ENCODE measurements at places on chromosomes 7 and 10.

DNA sequence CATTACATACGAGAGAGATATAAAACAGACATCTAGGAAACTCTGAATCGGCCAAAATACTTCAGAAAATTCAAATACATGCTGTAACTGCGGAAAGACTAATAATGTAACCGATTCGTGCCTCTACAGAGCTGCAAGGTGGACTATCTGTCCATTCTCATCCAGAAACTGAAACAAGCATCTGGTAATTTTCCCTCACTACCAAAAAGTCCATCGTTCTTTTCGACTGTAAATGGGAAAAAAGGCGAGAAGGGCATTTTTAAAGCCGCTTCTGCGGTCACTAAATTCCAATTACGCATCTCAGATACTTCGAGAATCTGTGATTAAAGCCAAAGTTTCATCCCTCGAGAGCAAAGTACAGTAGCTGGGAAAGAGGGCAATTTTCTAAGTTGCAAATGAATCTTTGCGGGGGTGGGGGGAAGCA is 1.3 kb downstream of the OGA start:
- H3K36me3 ChIP-seq: no peaks in the 10 kb centered on the region
- H3K27me3 ChIP-seq: no peaks in the 10 kb centered on the region
- peaks cover 6% of the 10 kb centered on the region for H3K4me1 ChIP-seq
- peak overlapping the region; percentile 86 for H3K4me3 ChIP-seq
- peak overlapping the region; percentile 97 for H3K27ac ChIP-seq

DNA sequence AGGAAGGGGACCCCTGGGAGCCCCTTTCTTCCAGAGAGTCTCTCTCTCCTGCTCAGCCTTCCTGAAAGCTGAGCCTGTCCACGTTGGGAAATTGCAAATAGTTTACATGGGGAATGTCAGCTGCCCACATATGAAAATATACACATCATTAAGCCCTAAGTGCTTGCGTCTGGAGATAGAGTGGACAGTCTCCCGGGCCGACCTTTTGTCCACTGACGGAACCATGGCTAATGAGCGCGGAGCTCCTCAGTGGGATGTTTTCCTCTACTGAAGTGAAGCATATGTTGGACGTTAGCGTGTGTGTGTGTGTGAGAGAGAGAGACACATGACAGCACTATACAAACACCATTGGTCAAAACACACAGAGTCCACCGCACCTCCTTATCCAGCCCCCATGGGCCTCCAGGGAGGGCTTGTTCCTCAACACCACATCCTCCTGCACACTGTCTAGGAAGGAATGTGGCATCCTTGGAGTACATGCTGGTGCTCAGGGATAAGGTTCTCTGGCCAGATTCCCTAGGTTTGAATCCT is 128.4 kb downstream of the RGS10 start:
- H3K4me1 ChIP-seq: peaks cover 28% of the 10 kb centered on the region
- no peak overlapping the region for H3K4me3 ChIP-seq
- no peaks in the 10 kb centered on the region for H3K36me3 ChIP-seq
- peak overlapping the region; percentile 95 for H3K27ac ChIP-seq
- peak; percentile 49 for DNase-seq

- H3K27ac ChIP-seq: no peak overlapping the region
- H3K4me1 ChIP-seq: peaks cover under 1% of the 10 kb centered on the region
- DNase-seq: no peak
- no peak overlapping the region for H3K4me3 ChIP-seq
These were observed 50.1 kb upstream of the INPP5A start for GRCh38 chr10:132487241-132488135.

DNA sequence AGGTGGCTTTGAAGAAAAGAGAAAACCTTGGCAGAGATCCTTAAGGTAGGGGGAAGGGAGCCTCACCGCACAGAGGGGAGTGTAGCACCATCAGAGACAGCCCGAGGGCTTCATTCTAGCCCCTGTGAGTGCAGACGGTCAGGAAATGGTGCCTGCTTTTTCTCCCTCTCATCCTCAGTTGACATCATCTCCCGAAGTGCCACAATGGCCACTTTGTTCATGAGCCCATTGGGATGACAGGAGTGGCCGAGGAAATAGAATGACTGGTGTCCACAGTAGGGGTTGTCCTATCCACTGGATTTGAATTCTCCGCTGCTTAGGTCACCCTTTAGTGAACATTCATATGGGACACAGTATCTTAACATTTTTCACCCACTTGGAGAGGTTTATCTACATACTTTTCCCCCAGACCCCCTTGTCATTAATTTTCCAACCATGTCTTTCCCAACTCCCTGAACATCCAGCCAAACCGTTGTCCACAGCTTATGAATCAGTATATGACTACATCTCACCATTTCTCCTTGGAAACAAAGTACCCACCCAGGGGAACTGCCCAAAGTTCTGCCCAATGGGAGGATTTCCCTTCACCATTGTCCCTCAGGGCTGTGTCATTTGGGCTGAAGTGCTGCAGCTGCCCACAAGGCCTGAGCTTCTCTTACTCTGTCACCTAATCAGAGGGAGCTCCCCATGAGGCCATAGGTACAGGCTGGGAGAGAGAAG is 108.8 kb downstream of the ADCY1 start:
- H3K27me3 ChIP-seq: no peaks in the 10 kb centered on the region
- no peak overlapping the region for H3K27ac ChIP-seq
- H3K4me3 ChIP-seq: no peak overlapping the region
- H3K36me3 ChIP-seq: no peaks in the 10 kb centered on the region
- H3K4me1 ChIP-seq: peaks cover 4% of the 10 kb centered on the region
- no peak for DNase-seq

DNA sequence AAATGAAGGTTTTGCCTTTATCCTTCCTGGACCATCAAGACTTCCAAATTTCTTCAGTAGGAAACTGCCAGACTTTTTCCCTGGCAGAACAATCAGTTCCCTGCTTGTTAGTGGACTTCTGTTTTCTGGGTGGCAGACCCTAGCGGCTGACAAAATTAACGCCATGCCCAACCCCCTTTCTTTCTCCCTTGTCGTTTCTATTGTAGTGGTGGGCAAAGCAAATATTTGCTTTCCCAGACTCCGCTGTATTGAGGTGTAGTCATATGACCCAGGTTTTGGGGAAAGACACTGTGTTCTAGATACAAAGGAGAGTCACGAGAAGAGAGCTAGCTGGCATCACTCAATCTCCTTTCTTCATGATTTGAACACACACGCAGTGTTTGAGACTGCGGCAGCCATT is 7.7 kb downstream of the PON2 start:
- no peak overlapping the region for H3K4me3 ChIP-seq
- H3K4me1 ChIP-seq: peaks cover 16% of the 10 kb centered on the region
- DNase-seq: no peak

Data from Caco-2 (cell line).